ENCODE measurements at places on chromosomes 16 and 17. TPM values are rescaled to one million over a fixed set of nuclear protein-coding genes. Genes with fewer than 3 reads are reported as not detected.

DNA sequence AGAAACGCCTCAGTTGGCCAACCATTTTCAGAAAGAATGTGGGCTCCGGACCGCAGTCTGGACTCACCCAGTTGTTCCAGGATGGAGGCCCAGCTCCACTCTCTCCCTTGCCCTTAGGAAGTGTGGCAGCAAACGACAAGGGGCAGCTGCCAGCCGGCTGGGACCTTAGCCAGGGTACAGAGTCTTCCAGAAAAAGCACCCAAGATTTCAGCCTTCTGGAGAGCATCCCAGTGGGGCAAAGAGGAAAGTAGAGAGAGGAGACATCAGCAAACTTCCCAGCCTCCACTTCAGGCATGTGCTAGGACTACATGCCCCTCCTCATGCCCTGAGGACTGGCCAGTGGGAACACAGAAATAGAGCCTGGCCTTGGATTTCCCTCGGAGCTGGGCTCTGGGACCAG is 56.8 kb upstream of the SCNN1B start:
- H3K27ac ChIP-seq, result no peak overlapping the region
- H3K27me3 ChIP-seq, result peaks cover 6% of the 10 kb centered on the region
- DNase-seq, result no peak
- H3K4me1 ChIP-seq, result no peaks in the 10 kb centered on the region

- H3K27ac ChIP-seq, result no peak overlapping the region
- H3K4me1 ChIP-seq, result no peaks in the 10 kb centered on the region
- no peak for DNase-seq
- H3K27me3 ChIP-seq, result no peaks in the 10 kb centered on the region
Observed at GRCh38 chr16:46733319-46733830, 14.8 kb downstream of the MYLK3 start.

GRCh38 chr17:73644145-73645049 is at the start of gene SDK2:
Gene SDK2 (minus strand): TSS chr17:73644445. CDS start chr17:73644088, 357 bp downstream.
- no peak within 1 kb of the TSS for H3K27ac ChIP-seq
- no peaks in the 10 kb centered on the region for H3K36me3 ChIP-seq
- no peak for DNase-seq

GRCh38 chr17:77308861-77309726 is 168.3 kb downstream of the SEC14L1 start:
- peak overlapping the region; percentile 17 for H3K27ac ChIP-seq
- no peak for DNase-seq
- H3K4me1 ChIP-seq, result peaks cover 31% of the 10 kb centered on the region
- H3K36me3 ChIP-seq, result no peaks in the 10 kb centered on the region

DNA sequence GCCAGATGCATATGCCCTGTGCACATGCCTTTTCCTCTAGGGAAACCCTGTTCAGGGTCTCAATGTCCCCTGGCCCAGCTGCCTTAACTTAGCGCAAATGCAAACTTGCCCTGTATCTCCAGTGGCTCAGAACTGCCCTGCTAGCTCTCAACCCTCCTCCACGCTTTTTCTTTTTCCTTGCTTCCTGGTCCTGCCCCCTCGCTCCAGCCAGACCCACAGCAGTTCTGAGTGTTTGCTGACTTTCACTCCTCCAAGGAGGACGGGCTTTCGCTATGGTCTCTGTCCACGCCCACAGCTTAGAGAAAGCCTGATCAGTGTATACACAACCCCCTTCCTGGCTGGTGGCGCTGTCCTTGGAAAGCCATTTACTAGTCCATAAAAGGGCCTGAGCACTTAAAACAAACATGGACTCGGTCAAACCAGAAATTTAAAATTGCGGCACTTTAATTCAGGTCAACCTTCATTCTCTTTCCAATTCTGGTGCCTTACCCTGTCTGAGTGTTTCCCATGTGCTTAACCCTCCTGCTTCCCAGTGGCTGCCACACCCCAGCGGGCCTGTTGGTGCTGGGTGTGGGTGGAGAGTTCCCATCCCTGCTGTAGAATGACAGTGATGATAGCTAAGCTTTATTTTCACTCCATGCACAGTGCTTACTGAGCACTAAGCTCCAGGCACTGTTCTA is 15.6 kb upstream of the TMEM98 start:
- H3K36me3 ChIP-seq, result no peaks in the 10 kb centered on the region
- H3K27me3 ChIP-seq, result no peaks in the 10 kb centered on the region
- H3K4me1 ChIP-seq, result peaks cover 16% of the 10 kb centered on the region

Gene CTRB2
- total RNA-seq, result not detected

GRCh38 chr17:77882040-77882439 is 76.5 kb upstream of the TNRC6C start:
- no peak overlapping the region for H3K27ac ChIP-seq
- H3K36me3 ChIP-seq, result no peaks in the 10 kb centered on the region
- no peak overlapping the region for H3K4me3 ChIP-seq
- DNase-seq, result no peak
- H3K4me1 ChIP-seq, result peaks cover 26% of the 10 kb centered on the region
- H3K27me3 ChIP-seq, result peaks cover 40% of the 10 kb centered on the region
